Endodermal cell (in vitro differentiated cells): ENCODE measurements at places on chromosomes 6 and 20. TPM values are rescaled to one million over a fixed set of nuclear protein-coding genes. Genes with fewer than 3 reads are reported as not detected.
A peak's percentile ranks its signal among the peaks of the same experiment; 100 is the strongest.

DNA sequence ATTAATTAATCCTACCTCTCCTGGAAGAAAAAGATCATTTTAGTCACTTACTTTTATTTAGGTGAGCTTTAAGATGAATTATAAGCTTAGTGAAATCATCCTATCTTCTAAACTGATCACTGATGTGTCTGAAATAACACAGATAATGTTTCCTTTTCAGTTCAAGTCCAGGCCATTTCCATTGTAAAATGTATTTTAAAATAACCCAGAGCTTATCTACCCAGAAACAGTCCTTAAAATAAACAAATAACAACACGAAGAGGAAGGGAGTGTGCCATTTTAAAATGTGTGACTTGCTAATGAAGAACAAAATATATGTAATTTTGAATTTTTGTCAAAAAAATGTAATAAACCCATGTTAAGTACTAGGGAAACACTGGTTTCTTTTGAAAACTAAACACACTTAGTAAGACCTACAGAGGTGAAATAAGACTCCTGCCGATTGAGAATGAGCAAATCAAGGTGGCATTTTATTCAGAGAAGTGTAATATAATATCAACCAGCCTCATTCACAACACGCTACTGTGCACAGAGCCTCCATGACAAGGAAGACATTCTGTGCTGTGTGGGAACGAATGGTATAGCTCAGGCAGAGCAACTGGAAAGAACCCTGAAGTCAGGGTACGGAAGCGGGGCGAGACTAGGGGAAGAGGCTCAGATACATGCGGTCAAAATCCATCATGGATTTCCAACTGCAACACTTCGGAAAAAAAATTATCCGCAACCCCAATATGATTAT lies 7.7 kb downstream of the LRP11 start:
- H3K4me3 ChIP-seq: no peak overlapping the region
- no peak for DNase-seq
- peaks cover 74% of the 10 kb centered on the region for H3K27me3 ChIP-seq
- H3K36me3 ChIP-seq: no peaks in the 10 kb centered on the region
- no peaks in the 10 kb centered on the region for H3K4me1 ChIP-seq

- H3K4me1 ChIP-seq: no peaks in the 10 kb centered on the region
- H3K27me3 ChIP-seq: no peaks in the 10 kb centered on the region
- no peak for DNase-seq
- peak overlapping the region; percentile 95 for H3K4me3 ChIP-seq
- H3K27ac ChIP-seq: no peak overlapping the region
These were observed 1.2 kb downstream of the TAB2 start for GRCh38 chr6:149318581-149319286.

The PNPLA1 gene
- not detected in 2 replicates for total RNA-seq

DNA sequence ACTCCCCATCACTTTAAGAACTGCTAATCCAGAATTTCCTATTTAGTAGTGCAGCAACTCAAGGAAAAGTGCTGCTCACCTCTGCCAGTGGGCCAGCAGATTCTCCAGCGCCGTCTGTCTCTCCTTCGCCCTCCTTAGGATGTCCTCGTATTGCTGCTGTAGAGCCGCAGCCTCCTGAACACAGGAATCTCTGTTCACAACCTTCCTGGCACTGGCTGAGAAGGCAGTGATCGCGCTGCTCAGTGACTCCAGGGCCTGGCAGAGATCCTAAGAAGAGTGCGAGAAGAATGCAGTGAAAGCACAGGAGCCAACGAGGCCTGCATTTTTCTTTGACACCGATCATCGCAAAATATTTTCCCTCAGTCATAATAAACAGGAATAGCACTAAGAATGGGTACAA lies 209.0 kb downstream of the SYNE1 start:
- peak; percentile 67 for DNase-seq
- no peaks in the 10 kb centered on the region for H3K4me1 ChIP-seq
- H3K27me3 ChIP-seq: no peaks in the 10 kb centered on the region
- H3K27ac ChIP-seq: no peak overlapping the region
- H3K4me3 ChIP-seq: no peak overlapping the region

The OARD1 gene
- 33.8 and 36.4 TPM in 2 replicates for total RNA-seq

The FGD2 gene
- not detected in 3 replicates for total RNA-seq

GRCh38 chr6:44128020-44128917 lies 915 bp downstream of the TMEM63B start:
- no peaks in the 10 kb centered on the region for H3K4me1 ChIP-seq
- H3K27me3 ChIP-seq: no peaks in the 10 kb centered on the region
- no peaks in the 10 kb centered on the region for H3K36me3 ChIP-seq
- H3K4me3 ChIP-seq: peak overlapping the region; percentile 80
- DNase-seq: peak; percentile 80

DNA sequence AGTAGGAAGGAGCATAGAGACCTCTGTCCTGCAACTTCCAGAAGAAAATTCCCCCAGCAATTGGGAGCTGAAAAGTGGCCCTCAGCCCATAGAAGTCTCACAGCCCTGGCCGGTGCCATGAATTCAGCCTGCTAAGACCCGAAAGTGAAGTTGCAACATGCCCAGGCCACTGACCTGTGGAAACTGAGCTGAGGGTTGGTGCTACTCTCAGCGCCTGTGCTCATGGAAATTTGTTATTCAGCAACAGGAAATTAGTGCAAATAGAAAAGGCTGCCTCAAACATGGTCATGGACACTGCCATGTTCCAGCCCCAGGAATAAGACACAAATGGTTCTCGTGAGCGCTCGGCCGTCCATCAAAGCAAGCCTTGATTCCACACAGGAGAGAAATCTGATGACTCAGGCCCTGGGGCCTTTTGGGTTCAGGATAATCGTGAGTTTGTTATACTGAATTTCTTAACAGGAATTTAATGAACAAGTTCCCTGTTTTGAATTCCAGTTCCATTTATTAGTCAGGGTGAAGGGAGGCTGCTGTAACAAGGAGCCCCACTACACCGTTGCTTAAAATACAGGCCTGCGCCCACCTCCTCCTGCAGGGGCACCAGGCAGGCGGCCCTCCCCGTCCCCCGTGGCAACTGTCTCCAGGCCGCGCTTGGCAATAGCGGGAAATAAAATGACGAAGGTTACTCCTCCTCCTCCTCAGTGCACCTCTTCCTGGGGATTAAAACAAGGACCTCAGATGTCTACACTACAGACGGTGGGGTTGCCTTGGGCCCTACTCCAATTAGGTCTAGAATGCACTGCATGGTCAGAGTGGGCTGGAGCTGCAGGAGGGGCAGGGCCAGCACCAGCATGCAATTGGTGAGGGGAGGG lies 152.9 kb downstream of the ERMARD start:
- H3K4me1 ChIP-seq: no peaks in the 10 kb centered on the region
- H3K27me3 ChIP-seq: no peaks in the 10 kb centered on the region
- H3K4me3 ChIP-seq: no peak overlapping the region
- H3K36me3 ChIP-seq: no peaks in the 10 kb centered on the region

DNA sequence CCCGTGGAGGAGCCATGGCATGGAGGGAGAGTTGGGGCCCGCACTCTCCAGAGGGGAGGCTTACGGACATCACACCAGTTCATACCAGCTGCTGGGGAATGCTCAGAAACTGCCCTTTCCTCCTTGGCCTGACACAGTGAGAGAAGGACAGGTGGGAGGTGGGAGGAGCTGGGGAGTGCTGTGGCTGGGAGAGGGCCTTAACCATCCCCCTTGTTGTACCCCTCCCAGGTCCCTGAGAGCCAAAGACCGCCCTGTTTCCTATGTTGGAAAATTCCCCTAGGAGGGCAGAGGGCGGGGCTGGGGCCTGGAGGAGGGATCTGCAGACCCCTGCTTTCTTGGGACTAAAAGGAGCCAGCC lies 24.1 kb downstream of the FOXP4 start:
- H3K4me1 ChIP-seq: peaks cover 28% of the 10 kb centered on the region
- DNase-seq: peak; percentile 80
- H3K4me3 ChIP-seq: no peak overlapping the region
- peak overlapping the region; percentile 93 for H3K27ac ChIP-seq
- peaks cover 72% of the 10 kb centered on the region for H3K36me3 ChIP-seq

The ADGRF1 gene
- total RNA-seq: not detected in 3 replicates

The HTR1B gene
- total RNA-seq: 1.7 to 2.9 TPM (median 2.5 TPM) in 3 replicates

GRCh38 chr6:107353773-107354382 lies 105.5 kb downstream of the PDSS2 start:
- H3K27ac ChIP-seq: no peak overlapping the region
- DNase-seq: no peak
- H3K4me3 ChIP-seq: no peak overlapping the region

GRCh38 chr20:49979030-49979832 lies 3.5 kb upstream of the SNAI1 start:
- H3K27ac ChIP-seq: no peak overlapping the region
- H3K4me1 ChIP-seq: peaks cover 5% of the 10 kb centered on the region
- peak; percentile 92 for DNase-seq
- H3K4me3 ChIP-seq: peak overlapping the region; percentile 72

- H3K4me3 ChIP-seq: no peak overlapping the region
- DNase-seq: no peak
- no peaks in the 10 kb centered on the region for H3K4me1 ChIP-seq
- H3K36me3 ChIP-seq: no peaks in the 10 kb centered on the region
- H3K27me3 ChIP-seq: no peaks in the 10 kb centered on the region
- H3K27ac ChIP-seq: no peak overlapping the region
These were observed 897.4 kb upstream of the CITED2 start for GRCh38 chr6:140271759-140272377.

- H3K27me3 ChIP-seq: no peaks in the 10 kb centered on the region
- DNase-seq: no peak
- peaks cover 2% of the 10 kb centered on the region for H3K4me1 ChIP-seq
These were observed 275.0 kb downstream of the KHDC1L start for GRCh38 chr6:72950114-72950860.

DNA sequence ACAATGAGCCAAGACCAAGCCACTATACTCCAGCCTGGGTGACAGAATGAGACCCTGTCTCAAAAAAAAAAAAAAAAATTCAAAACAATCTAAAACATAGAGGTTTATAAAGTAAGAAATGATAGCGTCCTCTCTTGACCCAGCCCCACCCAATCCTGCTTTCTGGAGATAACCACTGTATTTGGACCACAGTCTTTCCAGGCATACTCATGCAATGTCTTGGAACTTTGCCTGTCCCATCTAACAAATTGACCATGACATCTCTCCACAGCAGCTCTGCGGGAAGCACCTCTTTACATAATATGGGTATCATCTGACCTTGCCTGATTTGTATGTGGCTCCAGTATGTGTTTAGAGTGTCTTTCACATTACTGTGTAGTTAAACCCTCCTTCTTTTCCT lies 9.1 kb upstream of the SHLD1 start:
- no peaks in the 10 kb centered on the region for H3K36me3 ChIP-seq
- DNase-seq: no peak
- H3K27ac ChIP-seq: no peak overlapping the region

DNA sequence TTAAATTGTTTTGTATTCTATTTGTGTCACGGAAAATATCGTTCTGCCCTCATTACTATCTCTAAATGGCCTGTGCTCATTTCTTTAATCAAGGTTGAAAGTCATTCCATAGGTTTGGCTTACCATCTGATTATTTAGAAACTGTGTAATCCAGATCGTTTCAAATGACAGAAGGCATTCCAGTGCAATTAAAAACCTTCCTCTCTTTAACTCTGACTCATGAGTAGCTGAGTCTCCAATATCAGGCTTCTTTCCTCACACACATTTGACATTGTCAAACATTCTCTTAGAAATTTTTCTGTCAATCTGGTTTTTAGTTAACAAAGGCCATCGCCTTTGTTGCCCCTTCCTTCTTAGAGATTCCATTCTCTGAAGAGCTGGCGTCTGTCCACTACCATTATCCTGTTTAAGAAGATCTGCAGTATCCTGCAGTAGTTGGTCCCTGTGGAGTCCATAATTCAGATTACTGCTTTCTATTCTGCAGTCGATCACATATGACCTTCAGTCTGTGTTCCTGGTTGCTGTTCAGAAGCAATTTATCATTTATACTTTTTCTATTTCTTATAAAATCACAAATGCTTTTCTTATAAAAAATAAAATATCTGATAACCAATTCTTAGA lies 3.9 kb upstream of the TRDN start:
- H3K4me1 ChIP-seq: peaks cover 12% of the 10 kb centered on the region
- H3K4me3 ChIP-seq: no peak overlapping the region
- no peak for DNase-seq
- no peaks in the 10 kb centered on the region for H3K36me3 ChIP-seq

DNA sequence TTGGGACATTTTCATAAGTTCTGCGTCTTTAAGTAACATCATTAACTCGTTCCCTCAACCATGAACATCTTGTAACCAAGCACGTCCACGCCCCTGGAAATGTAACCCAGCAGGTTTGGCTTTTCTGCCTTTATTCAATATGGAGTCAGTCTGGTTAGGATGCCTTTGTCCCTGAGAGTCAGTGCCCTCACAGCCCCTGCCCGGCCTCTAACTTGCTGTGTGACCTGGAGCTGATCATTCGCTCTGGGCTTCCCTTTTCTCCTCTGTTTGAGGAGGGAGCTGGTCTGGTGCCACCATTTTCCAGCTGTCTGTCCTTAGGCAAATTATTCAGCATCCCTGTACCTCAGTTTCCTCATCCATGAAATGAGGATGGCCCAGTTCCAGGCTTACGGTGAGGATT lies 26.5 kb upstream of the ANGPT4 start:
- DNase-seq: peak; percentile 30
- H3K4me3 ChIP-seq: no peak overlapping the region
- H3K27me3 ChIP-seq: no peaks in the 10 kb centered on the region
- no peaks in the 10 kb centered on the region for H3K36me3 ChIP-seq
